ENCODE measurements at places on chromosomes 1 and 21. TPM values are rescaled to one million over a fixed set of nuclear protein-coding genes. Genes with fewer than 3 reads are reported as not detected.

DNA sequence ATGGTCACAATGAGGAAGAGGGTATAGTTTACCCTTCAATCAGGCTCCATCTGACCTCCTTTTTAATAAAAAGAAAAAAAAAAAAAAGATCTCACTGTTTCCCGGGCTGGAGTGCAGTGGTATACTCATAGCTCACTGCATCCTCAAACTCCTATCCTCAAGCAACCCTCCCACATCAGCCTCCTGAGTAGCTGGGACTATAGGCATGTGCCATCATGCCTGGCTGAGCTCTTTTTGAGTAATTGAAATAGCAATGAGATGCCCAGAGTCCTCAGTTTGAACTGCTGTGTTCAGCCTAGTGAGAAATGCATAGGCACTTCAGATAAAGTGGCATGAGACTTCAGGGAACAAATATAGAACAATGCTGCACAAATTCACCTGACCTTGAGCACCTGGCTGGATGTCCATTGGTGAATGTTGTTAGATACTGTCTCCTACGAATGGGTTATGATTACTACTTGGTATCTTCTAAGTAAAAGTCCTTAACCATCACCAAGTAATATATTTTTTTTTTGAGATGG, 67.6 kb downstream of the NR5A2 start:
- DNase-seq: no peak

GRCh38 chr1:246782120-246782900, 58.1 kb downstream of the SCCPDH start:
- no peak for DNase-seq

DNA sequence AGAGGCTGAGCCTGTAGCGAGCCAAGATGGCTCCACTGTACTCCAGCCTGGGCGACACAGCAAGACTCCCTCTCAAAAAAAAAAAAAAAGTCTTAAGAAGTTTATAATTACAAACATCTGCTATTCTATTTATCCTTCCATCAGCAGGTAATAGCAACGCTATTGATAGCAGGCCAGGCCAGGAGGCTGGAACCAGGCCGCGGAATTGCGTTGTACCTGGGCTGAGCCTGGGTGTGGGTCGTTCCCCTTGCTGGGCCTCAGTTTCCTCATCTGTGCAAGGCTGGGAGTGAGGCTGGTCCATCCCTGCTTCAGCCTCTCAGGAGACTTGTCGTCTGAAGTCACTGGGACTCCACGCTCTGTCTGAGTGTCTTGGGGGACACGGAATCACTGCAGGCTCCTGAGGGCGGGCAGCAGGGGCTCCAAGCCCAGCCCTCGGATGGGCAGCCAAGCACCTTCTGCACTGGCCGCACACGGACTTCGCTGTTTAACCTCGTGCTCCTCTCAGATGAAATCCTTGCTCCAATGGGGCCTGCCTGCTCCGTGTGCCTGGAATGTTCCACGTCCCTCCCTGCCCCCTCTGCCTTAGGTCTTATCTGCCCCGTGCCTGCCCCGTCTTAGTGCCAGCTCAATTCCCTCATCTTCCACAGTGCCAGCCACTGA, 103.9 kb upstream of the C1orf174 start:
- DNase-seq: peak; percentile 21

GRCh38 chr1:203136409-203137042, 9.0 kb downstream of the ADORA1 start:
- DNase-seq: no peak

GRCh38 chr1:202072211-202072765, 50.4 kb upstream of the GPR37L1 start:
- no peak for DNase-seq

DNA sequence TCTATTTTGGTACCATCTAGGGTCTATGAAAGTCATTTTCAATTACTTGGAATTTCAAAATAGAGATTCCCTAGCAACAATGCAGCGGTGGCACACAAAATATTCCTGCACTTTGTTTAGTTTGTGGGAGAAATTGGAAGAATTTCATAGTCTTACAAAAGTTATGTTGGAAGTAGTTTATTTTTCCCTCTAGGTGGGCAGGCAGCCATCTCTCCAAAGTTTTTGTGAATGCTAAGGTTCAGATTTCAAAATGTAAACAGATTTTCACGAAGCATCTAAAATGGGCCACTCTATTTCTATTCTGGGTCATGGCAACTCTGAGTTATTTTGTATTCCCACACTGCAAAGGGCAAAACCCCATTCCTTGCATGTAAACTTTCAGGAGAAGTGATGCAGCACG, 8.0 kb downstream of the SMCP start:
- no peak for DNase-seq

- no peak for DNase-seq
These were observed 344.5 kb upstream of the GREM2 start for GRCh38 chr1:240956424-240956823.

DNA sequence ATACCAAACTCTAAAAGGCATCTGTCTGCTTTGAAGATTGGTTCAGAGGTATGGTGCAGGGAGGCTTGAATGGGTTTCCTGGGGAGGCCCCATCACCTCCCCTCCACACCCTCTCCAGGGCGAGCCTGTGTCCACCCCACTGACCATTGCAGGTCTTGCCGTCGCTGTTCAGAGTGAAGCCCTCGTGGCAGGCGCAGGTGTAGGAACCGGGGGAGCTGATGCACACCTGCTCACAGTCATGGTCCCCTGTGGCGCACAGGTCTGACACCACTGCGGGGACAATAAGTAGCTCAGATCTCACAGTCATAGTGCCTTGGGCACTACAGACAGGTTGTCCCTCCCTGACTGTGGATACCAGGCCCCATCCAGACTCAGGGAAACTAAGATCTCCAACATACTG, 6.7 kb downstream of the MATN1 start:
- no peak for DNase-seq

DNA sequence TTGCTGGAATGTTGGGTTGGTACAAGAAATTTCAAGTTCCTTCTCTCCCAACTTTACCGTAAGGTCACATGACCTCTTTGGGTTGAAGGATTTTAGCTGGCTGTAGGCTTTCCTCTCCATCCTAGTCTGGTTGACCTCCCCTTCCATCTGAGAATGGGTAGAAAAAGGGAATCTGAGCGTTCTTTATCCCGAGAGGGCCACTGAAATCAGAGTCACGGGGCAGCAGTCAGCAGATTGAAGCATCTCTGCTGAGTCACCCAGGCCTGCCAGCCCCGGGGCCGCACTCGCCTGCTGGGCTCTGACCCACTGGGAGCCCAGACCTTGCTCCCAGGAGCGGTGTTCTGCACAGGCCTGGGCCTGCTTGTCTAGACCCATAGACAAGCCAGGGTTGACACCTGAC, 31.0 kb downstream of the TMCC2 start:
- DNase-seq: no peak

- no peak for DNase-seq
These were observed at the start of gene NEXN for GRCh38 chr1:77888081-77888780. NEXN (plus strand) TSS chr1:77888624; CDS start chr1:77916107, 27,483 bp downstream.

DNA sequence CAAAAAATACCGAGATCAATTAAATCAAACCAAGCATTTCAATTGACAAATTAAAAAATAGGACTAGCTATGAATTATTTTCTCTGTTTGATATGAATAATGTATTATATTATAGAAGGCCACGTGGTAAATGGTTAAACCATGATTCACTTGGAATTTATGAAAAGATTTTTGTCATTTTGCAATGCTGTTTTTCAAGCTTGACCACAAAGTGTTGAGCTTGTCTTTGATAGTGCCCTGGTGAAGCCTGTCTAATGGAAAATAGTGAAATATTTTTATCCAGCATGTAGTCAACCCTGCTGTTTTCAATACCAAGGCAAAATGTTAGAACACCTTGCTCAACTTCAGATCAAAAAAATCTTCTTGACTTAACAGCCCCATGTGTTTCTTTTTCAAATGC, 288.0 kb upstream of the PRMT6 start:
- no peak for DNase-seq

DNA sequence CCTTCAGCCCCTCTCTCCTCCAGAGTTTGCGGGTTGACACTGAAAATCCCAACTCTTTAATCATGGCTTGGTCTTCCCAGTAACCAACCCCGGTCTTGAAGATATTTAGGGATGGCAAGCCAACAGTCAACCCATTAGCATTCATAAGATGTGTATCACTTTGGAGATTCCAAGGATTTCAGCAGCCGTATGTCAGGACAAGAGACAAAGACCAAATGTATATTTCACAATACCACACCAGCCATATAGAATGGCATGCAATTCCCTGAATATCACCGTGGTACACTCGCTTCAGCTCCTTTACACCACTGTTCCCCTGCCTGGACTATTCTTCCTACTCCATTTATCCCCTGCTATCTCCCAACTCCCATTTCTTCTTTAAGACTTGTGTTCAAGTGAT, 109.2 kb downstream of the CSMD2 start:
- DNase-seq: no peak

DNA sequence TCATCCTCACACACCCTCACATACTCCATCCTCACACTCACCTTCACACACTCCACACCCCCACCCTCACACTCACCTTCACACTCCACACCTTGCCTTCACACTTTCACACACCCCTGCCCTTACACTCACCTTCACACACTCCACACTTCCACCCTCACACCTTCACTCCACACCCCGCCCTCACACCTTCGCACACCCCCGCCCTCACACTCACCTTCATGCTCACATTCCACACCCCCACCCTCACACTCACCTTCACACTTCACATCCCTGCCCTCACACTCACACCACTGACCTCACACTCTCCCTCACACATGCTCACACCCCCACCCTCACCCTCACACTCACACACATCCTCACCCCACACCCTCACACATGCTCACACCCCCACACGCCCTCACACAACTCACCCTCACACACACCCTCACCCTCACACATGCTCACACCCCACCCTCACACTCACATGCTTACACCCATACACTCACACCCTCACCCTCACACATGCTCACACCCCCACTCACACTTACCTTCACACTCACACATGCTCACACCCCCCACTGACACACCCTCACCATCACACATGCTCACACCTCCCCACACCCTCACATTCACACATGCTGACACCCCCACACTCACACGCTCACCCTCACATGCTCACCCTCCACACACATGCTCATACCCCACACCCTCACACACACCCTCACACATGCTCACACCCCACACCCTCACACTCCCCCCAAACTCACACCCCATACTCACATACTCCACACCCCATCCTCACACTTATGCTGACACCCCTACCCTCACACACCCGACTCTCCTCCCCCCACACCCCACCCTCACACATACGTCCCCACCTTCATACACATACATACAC, 44.5 kb upstream of the EDN2 start:
- DNase-seq: no peak

- DNase-seq: no peak
These were observed 150.2 kb downstream of the PRDM16 start for GRCh38 chr1:3219005-3219790.

DNA sequence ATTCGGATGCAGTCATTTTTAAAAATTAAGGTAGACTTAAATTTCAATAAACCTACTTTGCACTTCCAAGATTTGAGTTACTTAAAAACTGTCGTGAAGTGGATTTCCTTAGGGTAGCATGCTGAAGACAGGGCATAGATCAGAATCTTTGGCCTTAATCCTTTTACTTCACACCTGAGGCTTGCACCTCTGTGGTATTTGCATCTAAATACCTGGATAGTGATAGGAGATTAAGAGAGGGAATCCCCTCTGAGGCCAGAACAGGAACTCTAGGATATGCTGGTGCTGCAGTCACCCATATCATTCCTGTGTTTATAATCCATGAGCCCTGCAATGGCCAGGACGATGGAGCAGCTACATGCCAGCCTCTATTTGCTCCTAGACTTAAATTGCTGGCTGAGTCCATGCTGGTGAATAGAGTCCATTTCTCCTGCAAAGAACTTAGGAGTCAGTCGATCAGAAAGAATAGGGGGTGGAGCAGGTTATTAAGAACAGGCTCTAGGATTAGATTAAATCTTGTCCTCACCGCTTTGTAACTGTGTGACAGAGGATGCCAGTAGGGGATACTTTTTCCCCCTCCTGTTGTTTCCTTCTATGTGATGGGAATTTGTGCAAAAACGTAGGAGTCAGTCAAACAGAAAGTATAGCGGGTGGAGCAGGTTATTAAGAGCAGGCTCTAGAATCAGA, 333.6 kb downstream of the DUSP10 start:
- DNase-seq: no peak

GRCh38 chr21:46392921-46393320, 65.8 kb upstream of the DIP2A start:
- DNase-seq: no peak

GRCh38 chr1:184821658-184822057, 67.0 kb upstream of the EDEM3 start:
- no peak for DNase-seq

GRCh38 chr1:242449661-242450060, 74.8 kb downstream of the PLD5 start:
- no peak for DNase-seq

DNA sequence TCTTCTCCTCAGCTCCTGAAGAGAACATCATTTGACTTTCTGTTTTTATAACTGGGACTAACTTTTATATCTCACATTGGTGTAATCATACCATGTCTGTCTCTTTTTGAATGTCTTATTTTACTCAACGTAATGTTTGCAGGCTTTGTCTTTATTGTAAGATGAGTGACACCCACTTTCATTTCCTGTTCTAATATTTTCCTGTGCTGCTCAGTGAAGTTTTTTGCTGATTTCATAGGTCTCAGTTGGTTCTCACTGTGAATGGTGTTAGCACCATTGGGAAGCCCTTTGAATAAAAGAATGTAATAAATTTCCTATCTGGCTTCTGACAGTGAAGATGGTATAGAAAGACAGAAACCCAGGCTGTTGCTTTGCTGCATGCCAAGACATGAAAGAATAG, 84.0 kb downstream of the RAVER2 start:
- DNase-seq: no peak

Gene ACTL8
- not detected for total RNA-seq

Gene C1orf141
- total RNA-seq: not detected

Gene C1orf167
- total RNA-seq: not detected

Gene NID1
- total RNA-seq: 0.70 TPM

Gene P3H1
- 45.7 TPM for total RNA-seq

Gene LCE4A
- not detected for total RNA-seq

Gene HTR6
- total RNA-seq: 0.68 TPM

Gene BECN2
- not detected for total RNA-seq

Gene ECE1
- total RNA-seq: 111 TPM

Gene STYXL2
- not detected for total RNA-seq

Gene BMP8B
- 0.84 TPM for total RNA-seq

Gene HMGCS2
- total RNA-seq: not detected

Gene ERG
- total RNA-seq: not detected

Measured in activated naive CD4-positive, alpha-beta T cell treated with anti-CD3 and anti-CD28 coated beads, Interleukin-2, amount 50 U/mL, for 72 hours (primary cell).